Thymus (tissue), 14 donors: ENCODE measurements at places on chromosomes 11 and 22.

- DNase-seq: no peak
Observed at GRCh38 chr11:122681735-122682134, 26.2 kb downstream of the UBASH3B start.

DNA sequence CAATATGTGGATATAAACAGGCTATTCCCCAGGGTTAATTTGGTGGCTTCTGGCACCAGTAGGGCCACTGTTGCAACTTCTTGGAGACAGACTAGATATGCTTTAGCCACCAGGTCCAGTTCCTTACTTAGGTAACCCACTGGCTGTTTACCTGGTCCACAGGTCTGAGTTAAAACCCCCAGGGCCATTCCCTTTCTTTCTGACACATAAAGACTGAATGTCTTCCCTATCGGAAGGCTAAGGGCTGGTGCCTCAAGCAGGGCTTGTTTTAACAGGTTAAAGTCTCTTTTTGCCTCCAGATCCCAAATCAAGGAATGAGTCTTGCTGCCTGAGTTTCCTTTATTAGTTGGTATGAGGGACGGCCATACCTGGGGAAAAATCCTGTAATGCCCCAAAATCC is 1052.7 kb upstream of the CNTN5 start:
- DNase-seq: no peak

DNA sequence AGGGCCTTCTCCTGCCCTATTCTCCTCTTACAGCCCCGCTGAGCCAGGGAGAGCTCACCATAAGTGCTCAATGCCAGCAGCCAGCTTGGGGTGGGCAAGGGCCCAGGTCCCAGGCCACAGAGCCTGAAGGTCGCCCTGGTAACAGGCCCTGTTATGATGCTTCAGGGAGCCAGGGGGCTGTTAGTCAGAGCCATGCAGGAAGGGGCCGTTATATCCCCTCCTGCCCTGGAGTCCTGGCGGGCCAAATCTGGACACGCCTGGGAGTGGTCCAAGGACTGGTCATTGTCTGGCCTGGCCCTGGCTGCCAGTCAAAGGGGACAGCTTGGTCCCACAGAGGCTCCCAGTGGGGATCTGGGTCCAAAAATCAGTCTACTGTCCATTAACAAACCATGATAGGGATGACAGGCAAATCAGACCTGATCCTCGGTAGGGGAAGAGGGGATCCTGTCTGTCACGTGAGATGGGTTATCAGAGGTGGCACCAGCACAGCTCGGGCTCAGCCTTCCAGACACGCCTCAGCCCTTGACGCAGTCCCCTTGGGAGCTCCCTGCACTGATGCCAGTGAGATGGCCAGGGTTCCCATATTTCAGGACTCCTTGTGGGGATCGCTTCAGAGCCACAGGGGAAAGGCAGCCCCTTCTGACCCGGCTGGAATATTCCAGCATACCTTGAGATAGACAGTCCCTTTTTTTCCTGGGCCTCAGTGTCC is 55.9 kb downstream of the LRRC32 start:
- DNase-seq: no peak

GRCh38 chr22:46122511-46122971 is 27.8 kb upstream of the PPARA start:
- peak; percentile 61 for DNase-seq

GRCh38 chr11:106061249-106061784 is 15.8 kb downstream of the KBTBD3 start:
- DNase-seq: no peak

DNA sequence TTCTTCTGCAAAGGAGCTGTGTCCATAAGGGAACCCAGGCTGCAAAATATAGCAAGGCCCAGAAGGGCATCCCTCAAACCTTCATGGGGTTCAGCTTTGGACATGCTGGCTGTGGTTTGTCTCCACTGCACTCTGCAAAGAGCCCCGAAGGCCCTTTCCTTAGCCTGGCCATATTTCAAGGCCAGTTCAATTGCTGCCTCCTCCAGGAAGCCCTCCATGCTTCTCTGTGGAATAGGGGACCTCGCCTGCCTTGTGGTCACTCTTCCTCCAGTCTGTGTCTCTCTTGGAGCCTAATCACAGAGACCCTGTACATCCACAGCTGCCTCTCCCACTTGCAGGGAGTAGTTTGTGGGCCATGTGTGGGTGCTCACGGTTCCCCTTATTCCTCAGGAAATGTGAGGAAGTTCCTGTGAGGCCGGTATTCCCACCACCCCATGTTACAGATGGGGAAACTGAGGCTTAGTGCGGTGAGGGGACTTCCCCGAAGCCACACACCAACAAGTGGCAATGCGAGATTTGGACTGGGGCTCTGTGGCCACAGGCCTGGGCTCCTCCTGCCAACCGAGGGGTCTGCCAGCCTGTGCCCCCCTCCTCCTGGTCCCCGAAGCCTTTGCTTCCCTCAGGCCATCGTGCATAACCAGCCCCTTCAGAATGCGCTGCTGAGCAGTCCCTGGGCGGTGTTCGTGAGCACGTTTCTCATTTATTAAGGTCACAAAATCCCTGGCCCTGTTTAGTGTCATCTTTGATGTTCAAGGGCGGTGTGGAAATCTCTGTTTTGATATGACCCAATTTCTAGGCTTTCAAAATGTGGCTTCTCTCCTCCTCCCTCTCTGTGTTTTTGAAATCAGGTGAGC is 65.8 kb downstream of the PARVB start:
- DNase-seq: no peak

DNA sequence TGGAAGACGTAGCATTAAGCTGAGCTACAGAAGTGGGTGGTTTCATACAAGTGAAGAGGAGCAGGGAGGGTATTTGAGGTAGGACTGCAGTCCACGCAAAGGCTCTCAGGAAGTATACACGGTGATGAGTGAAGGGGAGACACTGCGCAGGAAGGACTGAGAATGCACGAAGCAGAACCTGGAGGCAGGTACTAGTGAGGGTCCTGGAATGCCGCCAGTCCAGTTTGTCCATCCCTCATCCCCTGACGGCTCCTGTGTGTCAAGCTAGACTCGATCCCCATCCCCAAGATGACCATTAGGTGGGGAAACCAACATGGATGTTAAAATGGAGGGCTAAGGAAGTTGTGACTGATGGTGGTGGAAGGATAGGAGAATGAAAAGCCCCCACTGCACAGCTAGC is 23.8 kb downstream of the ART5 start:
- DNase-seq: no peak

DNA sequence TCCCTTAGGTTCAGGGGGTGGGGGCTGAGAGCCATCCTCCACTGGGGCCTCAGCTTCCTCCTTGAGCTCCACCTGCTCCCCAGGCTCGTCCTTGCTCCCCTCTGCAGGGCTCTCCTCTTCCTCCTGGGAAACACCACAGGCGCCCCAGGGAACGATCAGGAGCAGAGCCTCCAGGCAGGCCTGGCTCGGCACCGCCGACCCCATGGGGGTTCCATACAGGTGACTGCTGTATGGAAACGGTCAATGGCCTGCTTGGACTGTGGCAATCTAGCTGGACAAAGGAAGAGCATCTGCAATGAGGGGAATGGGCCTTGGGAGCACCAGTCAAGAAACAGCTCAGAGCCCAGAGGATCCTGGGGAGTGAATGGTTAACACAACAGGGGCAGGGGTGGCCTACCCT is 7.9 kb downstream of the HYOU1 start:
- DNase-seq: no peak

DNA sequence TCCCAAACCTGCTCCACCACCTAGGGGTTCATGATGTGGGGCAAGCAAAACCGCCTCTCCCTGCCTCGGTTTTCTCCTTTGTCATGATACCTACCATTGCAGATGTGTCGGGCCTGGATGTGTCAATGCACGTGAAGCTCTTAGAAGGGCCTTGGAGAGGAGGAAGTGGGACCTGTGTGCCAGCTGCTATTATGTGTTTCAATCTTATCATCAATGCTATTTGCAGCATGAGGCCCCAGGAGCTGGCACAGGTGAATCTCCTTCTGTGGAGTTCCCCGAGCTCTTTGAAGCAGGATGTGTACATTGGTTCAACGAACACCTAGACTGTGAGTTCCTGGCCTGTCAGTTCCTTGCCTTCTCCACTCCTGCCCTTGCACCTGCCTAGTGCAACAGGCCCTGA is 331.6 kb downstream of the CTTN start:
- no peak for DNase-seq

- DNase-seq: no peak
Observed at GRCh38 chr11:99638073-99638553, 617.4 kb downstream of the CNTN5 start.

- DNase-seq: no peak
Observed at GRCh38 chr11:121547574-121547973, 94.8 kb upstream of the SORL1-AS1 start.

GRCh38 chr11:44229624-44230023 is 80.3 kb downstream of the ALX4 start:
- no peak for DNase-seq

DNA sequence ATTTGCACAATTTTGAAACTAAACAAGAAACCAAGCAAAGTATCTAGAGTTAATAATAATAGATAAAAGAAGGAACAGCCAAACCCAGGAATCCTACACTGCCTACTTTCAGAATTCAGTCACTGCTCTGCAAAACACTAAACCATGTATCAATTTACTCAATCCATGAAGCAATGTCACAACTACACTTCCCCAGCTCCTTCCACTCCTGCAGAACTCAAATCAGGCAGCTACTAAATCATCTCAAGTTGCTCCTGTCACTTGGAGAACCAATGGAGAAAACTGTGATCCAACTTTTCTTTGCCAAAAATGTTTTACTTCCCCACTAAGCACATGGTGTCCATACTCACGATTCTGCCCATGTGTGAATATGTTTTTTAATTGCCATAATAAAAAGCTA is 24.9 kb upstream of the C11orf58 start:
- no peak for DNase-seq

DNA sequence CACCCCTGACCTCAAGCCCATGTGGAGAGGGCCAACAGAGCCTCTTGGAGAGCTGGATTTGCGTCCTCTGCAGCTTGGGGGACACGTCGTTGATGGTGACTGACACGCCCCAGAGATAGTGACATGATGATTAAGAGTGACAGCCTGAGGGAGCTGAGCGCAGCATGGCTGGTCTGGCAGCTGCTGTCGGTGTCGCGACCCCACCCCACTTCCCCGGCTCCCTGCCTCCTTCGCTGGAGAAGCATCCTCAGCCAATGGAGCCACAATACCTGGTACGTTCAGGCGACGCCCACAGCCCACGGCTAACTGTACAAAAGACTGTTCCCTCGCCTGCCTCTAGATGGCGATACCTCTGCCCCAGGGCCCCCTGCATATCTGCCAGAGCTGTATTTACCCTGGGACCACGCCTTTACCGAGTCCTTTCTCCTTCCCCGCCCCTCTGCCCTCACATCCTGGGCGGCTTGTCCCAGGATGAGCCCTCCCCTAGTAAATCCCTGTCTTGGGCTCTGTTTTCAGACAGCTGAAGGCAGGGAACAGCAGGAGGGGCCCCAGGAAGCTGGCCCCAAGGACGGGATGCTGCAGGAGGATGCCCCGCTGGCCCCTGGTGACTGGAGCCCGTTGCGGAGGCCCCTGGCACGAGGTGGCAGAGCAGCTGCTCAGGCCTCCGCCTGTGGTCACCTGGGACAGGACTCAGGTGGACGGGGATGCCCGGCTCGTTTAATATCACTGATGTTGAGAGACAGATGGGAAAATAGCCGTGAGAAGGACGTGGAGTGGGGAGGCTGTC is 90.6 kb downstream of the RPS6KA4 start:
- peak; percentile 44 for DNase-seq

DNA sequence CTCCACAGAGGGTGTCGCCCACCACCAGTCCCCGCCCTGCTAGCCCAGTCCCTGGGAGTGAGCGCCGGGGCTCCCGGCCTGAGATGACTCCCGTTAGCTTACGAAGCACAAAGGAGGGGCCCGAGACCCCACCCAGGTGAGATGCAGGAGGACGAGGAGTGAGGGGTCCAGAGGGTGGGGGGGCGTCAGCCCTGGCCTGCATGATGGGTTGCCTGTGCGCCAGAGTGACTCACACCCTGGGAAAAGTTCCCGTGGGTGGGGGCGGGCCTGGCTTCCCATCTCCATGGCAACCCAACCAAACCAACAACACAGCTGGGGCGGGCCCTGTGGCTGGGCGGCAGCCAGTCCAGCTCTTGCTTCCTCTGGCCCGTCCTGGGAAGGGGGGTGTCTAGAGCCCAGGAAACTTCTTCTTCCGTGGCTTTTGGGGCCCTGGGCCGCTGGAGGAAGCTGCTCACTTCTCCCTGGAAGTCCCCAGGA is 4.5 kb downstream of the GAS2L1 start:
- DNase-seq: peak; percentile 25
